ENCODE measurements at places on chromosomes 7 and 10. TPM values are rescaled to one million over a fixed set of nuclear protein-coding genes. Genes with fewer than 3 reads are reported as not detected.

FBXO24 gene
- not detected for polyA plus RNA-seq

SFR1 gene
- polyA plus RNA-seq = 6.7 TPM

TRPV6 gene
- not detected for polyA plus RNA-seq

CPA2 gene
- polyA plus RNA-seq = not detected

LIPM gene
- not detected for polyA plus RNA-seq

UPK3B gene
- polyA plus RNA-seq = 0.24 TPM

TBC1D12 gene
- polyA plus RNA-seq = 3.5 TPM

ZNF425 gene
- 0.27 TPM for polyA plus RNA-seq

ZNF12 gene
- polyA plus RNA-seq = 11.0 TPM

ZNF107 gene
- 0.91 TPM for polyA plus RNA-seq

GSTO2 gene
- 0.61 TPM for polyA plus RNA-seq

CFAP69 gene
- polyA plus RNA-seq = 1.0 TPM

CALHM3 gene
- polyA plus RNA-seq = not detected

PTPRN2 gene
- 1.3 TPM for polyA plus RNA-seq

GPR15LG gene
- 0.11 TPM for polyA plus RNA-seq

AKR1C3 gene
- polyA plus RNA-seq = 17.5 TPM

LIPN gene
- polyA plus RNA-seq = not detected

CALN1 gene
- not detected for polyA plus RNA-seq

PYROXD2 gene
- 4.1 TPM for polyA plus RNA-seq

HMX2 gene
- polyA plus RNA-seq = not detected

GPC2 gene
- polyA plus RNA-seq = 0.76 TPM

NAT16 gene
- not detected for polyA plus RNA-seq

FOXI2 gene
- not detected for polyA plus RNA-seq

SPDYE2 gene
- 0.15 TPM for polyA plus RNA-seq

MYL10 gene
- not detected for polyA plus RNA-seq

FOXP2 gene
- polyA plus RNA-seq = 0.25 TPM

SUPV3L1 gene
- polyA plus RNA-seq = 80.3 TPM

KIAA1217 gene
- 12.7 TPM for polyA plus RNA-seq

SKAP2 gene
- 0.99 TPM for polyA plus RNA-seq

INSYN2A gene
- 0.01 TPM for polyA plus RNA-seq

PAX2 gene
- not detected for polyA plus RNA-seq

OR13A1 gene
- 0.04 TPM for polyA plus RNA-seq

NACAD gene
- 5.8 TPM for polyA plus RNA-seq

NOD1 gene
- polyA plus RNA-seq = 11.2 TPM

POM121C gene
- polyA plus RNA-seq = 17.4 TPM

C10orf105 gene
- 0.08 TPM for polyA plus RNA-seq

GIMAP6 gene
- 13.8 TPM for polyA plus RNA-seq

GJD4 gene
- not detected for polyA plus RNA-seq

MCM10 gene
- polyA plus RNA-seq = 0.11 TPM

ZNF365 gene
- 0.08 TPM for polyA plus RNA-seq

CDNF gene
- polyA plus RNA-seq = 0.61 TPM

AKR1B15 gene
- not detected for polyA plus RNA-seq

TMEM225B gene
- polyA plus RNA-seq = 0.10 TPM

AVL9 gene
- 4.6 TPM for polyA plus RNA-seq

DEPP1 gene
- polyA plus RNA-seq = 37.9 TPM

DIP2C gene
- 7.4 TPM for polyA plus RNA-seq

PCBD1 gene
- polyA plus RNA-seq = 103 TPM

PLEKHA8 gene
- 2.8 TPM for polyA plus RNA-seq

ITGB1 gene
- 1,693 TPM for polyA plus RNA-seq

TYW1B gene
- 1.6 TPM for polyA plus RNA-seq

SPDYE2B gene
- not detected for polyA plus RNA-seq

FFAR4 gene
- polyA plus RNA-seq = 0.11 TPM

SPDYE8 gene
- polyA plus RNA-seq = not detected

GRB10 gene
- polyA plus RNA-seq = 14.7 TPM

CYP3A5 gene
- polyA plus RNA-seq = 0.06 TPM

ELOVL3 gene
- polyA plus RNA-seq = 0.17 TPM

PNLIP gene
- polyA plus RNA-seq = 0.07 TPM

PTF1A gene
- not detected for polyA plus RNA-seq

ZNF467 gene
- 3.6 TPM for polyA plus RNA-seq

HIBADH gene
- polyA plus RNA-seq = 34.4 TPM
